Stimulated activated CD8-positive, alpha-beta memory T cell treated with anti-CD3 and anti-CD28 coated beads, Interleukin-2, amount 100 ng/mL, for 48 hours (primary cell): ENCODE measurements at places on chromosomes 7 and 10.

DNA sequence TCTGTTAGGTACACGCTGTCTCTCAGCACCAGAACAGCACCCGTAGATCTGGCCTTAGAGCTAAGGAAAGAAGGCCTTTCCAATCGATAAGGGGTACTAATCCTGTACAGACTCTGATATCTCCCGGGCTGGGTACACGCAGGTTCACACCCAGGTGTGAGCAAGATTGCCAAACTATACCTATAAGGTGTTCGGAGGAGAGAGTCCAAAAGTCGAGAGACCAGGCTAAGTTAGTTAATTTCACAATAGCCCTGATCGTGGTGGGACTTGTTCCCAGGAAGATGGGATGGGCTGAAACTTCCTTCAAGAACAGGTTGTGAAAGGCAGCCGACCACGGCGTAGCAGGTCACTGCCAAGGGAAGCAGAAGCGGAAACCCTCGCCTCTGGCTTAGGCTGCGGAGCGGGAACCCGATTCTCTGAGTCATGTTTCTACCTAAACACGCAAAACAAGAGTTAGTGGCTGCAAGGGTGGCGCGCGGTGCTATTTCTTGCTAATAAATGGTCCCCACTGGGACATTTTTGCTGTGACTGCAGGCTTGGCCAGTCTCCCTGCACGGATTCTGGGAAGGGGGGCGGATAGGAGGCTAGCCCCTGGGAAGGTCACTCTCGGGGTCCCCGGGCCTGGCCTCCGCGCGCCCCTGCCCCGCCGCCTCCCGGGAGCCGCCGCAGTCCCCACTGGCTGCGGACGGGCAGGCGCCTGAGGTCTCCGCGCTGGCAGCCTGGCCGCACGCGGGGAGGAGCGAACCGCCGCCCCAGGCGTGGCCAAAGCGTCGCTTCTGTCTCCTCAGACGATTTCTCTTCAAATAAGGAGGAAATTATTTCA, 75.4 kb upstream of the PDSS1 start:
- DNase-seq, result no peak

DNA sequence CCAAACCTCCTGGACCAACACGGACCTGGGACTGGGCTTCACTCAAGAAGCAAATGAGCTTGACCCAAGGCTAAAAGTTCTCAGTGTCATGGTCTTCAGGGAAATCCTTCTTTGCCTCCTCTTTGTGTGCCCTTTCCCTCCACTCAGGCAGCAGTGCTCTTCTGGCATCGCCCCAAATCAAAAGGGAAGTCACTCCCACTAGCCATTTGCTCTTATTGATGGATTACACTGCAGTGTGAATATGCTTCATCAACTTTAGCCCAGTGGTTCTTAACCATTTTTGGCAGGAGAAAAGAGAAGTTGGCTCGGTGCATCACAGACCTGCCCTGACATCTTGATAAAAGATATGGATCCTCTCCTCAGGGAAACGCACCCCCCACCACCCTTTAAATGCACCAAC, 19.2 kb upstream of the IKZF1 start:
- DNase-seq, result no peak

GRCh38 chr7:5526100-5526905, 102.7 kb upstream of the TNRC18 start:
- peak; percentile 28 for DNase-seq

DNA sequence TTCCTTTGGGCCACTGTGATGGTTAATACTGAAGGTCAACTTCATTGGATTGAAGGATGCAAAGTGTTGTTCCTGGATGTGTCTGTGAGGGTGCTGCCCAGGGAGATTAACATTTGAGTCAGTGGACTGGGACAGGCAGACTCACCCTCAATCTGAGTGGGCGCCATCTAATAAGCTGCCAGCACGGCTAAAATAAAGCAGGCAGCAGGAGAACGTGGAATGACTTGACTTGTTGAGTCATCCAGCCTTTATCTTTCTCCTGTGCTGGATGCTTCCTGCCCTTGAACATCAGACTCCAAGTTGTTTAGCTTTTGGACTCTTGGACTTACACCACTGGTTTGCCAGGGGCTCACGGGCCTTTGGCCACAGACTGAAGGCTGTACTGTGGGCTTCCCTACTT, 1046.9 kb downstream of the TYW1 start:
- no peak for DNase-seq

GRCh38 chr7:138992052-138992531, 10.9 kb upstream of the KIAA1549 start:
- DNase-seq, result no peak

DNA sequence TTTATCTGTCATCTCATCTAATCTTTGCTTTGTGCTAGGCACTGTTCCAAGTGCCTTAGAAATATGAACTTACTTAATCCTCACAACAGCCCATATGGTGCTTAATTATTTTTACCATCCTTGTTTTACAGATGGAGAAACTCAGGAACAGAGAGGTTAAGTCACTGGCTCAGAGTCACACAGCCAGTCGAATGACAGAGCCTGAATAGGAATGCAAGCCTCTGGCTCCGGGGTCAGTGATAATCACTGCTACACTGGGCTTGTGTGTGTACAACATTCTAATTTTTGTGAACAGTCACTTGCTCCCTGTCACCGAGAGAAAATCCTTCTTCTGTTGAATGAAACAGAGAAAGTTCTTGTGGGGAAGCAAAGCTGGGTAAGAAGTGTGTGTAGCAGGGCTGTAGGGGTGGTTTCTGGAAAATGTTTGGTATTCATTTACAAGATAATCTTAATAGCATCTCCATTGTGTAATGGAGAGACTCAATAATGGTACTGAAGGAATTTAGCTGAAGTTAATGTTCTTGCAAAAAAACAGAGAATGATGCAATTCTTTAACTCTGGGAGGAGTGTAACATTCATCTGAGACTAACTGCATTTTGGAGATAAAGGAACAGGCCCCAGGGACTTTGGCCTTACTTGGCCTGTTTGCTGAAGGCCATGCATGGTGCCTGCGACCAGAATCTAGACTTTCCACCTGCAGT, 290.6 kb downstream of the FRMD4A start:
- no peak for DNase-seq

DNA sequence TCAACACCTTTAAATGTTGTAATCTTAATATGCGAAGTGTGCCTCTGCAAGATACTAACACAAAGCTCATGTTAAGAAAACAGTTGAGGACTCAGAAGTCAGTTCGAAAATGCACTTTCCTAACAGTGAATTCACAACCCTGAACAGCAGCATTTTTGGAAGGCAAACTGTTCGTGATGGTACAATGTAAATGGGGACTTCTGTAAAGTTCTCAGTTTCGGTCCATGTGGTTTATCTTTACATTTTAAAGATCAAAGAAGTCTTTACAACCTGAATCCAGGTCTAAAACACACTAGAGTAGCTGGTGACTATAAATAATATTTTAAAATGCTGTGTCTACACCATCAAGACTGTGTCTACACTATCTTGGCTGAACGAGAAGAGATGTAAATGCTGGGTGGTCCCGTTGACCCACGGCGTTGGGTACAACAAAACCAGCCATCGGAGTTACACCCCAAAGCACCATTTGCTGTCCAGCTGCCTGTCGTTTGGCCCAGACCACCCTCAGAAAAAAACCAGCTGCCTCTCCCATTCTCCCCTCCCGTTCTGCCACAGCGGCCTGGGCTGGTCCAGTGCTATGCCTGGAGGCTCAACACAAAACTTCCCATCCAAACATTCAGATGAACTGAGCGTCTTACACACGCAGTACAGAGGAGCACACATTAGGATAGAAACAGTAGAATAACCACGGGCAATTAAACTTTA, 42.9 kb downstream of the MKI67 start:
- DNase-seq, result no peak

DNA sequence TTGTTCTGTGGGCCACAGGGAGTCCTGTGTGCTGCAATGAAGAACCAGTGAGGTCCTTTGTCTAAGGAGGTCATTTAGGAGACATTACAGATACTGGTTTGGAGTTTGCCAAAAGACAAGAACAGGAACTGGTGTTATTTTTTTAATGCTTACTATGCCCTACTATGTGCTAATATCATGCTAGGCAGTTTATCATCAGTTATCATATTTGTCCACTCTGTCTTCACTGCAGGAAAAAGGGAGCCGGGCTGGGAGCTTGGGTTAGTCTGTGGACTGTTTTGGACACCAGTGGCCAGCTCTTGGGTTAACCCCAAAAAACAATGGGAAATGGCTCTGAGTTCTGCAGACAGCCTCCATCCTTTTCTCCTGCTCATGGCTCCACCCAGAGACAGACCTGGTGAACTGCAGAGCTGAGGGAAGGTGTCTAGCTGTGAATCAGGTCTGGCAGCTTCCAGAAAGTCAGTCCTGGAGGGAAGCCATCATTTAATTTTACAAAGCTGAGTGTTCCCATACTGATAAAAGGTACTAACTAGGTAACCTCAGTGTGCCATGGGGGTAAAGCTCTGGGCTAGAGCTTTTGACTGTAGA, 101.2 kb upstream of the ZNF746 start:
- no peak for DNase-seq

- DNase-seq, result no peak
These were observed 501.1 kb upstream of the NRP1 start for GRCh38 chr10:33835556-33835955.

- no peak for DNase-seq
These were observed 173.9 kb upstream of the ZMIZ1 start for GRCh38 chr10:78894841-78895195.

- DNase-seq, result no peak
These were observed 10.7 kb upstream of the PRPS1L1 start for GRCh38 chr7:18038382-18038781.

- DNase-seq, result no peak
These were observed 161.5 kb upstream of the TBX20 start for GRCh38 chr7:35415411-35415822.

- no peak for DNase-seq
These were observed 11.7 kb upstream of the ZNF680 start for GRCh38 chr7:64574540-64575099.

GRCh38 chr10:88091490-88092061, 228.2 kb downstream of the PTEN start:
- peak; percentile 62 for DNase-seq

GRCh38 chr10:97277551-97277950, 14.9 kb downstream of the ARHGAP19 start:
- no peak for DNase-seq

GRCh38 chr7:117889611-117890010, 16.4 kb upstream of the CTTNBP2 start:
- no peak for DNase-seq

GRCh38 chr10:15045380-15045779, 1.6 kb downstream of the OLAH start:
- DNase-seq, result no peak

DNA sequence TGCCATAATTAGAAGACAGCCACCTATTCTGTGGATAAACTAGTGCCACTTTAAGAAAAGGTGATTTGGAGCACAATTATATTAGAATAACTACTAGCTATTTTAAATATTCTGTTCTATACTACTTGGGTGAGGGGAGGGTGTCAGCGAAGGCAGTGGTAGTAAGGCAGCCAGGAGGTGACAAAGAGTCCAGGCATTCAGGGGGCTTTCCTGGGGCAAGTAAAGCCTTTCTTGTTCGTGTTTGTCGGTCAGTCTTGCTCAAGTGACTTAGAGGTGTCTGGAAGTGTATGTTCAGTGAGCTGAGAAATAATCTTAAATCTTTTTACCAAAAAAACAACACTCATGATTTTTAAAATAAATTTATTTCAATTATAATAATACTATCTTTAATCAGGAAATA, 34.4 kb downstream of the ADD3 start:
- DNase-seq, result no peak

GRCh38 chr7:712381-713138, 13.9 kb upstream of the DNAAF5 start:
- no peak for DNase-seq

DNA sequence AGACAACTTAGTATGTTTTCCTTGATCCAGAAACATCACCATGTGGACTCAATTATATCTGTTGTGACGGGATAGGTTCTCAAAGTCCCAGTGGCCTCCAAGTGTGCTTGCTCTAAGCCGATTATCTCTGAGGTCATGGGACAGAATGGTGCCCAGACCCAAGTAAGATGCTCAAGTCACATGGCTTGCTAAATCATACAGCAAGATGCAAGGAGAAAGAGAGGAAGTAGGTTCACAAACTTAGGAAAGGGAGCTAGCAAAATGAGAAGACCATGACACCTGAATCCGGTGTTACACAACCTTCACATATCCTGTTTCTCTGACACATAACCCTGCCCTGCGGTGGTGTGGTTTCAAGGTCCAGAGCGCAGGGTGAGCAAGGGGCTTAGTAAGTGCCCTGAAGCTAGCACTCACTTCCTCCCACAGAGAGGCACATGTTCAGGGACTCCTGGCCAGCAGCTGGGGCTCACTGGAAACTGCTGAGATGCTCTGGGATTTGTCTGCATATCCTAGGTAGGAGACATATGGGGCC, 590.9 kb upstream of the ANKRD30A start:
- no peak for DNase-seq

DNA sequence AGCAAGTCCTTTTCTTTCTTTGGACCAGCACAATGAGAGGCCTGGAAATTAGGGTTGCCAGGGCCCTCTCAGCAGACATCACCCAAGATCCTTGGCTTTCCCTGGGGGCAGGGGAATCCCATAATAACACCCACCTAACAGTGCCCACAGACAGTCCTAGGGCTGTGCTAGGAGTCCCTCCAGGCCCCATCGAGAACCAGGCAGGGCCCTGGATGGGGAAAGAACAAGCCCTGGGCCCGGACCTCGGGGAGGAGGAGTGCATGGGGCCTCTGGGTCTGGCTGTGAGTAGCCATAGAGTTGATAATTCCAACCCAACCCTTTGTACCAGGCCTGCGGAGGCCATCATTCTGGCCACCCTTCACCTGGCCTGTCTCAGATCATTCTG, 201.2 kb upstream of the ZMIZ1 start:
- DNase-seq, result no peak

DNA sequence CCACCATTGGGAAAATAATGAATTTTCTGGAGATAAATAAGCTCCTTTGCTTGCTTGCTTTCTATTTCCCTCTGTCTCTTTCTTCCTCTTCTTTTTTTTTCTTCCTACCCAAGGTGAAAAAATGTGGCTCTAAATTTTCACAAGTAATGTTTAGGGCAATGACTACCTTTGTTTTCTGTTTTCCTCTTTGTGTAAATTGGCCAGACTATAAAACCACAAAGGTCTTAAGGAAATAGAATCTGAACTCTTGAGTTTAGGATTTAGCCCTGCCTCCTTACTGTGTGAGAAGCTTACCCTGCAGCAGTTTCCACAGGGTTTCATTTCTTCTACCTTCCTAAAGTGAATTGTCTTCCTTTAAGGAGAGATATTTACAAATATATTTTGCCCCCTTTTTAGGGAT, 330.4 kb downstream of the ARL4A start:
- DNase-seq, result no peak

- peak; percentile 8 for DNase-seq
These were observed 23.7 kb downstream of the SRRM3 start for GRCh38 chr7:76225379-76225778.

DNA sequence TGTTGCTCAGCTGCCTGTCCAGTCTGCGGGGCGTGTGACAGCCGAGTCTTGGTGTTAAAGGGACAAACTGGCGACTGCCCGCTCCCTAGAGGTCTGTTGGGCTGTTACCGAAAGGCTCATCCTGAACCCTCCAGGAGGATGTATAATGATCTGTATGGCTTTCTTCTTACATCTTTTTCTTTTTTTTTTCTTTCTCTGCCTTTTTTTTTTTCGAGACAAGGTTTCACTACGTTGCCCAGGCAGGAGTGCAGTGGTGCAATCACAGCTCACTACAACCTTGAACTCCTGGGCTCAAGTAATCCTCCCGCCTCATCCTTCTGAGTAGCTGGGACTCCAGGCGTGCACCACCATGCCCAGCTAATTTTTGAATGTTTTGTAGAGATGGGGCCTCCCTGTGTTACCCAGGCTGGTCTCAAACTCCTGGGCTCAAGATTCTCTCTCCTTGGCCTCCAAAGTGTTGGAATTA, 857 bp downstream of the INTS15 start:
- DNase-seq, result no peak
